ENCODE measurements at places on chromosomes 13 and 19.

DNA sequence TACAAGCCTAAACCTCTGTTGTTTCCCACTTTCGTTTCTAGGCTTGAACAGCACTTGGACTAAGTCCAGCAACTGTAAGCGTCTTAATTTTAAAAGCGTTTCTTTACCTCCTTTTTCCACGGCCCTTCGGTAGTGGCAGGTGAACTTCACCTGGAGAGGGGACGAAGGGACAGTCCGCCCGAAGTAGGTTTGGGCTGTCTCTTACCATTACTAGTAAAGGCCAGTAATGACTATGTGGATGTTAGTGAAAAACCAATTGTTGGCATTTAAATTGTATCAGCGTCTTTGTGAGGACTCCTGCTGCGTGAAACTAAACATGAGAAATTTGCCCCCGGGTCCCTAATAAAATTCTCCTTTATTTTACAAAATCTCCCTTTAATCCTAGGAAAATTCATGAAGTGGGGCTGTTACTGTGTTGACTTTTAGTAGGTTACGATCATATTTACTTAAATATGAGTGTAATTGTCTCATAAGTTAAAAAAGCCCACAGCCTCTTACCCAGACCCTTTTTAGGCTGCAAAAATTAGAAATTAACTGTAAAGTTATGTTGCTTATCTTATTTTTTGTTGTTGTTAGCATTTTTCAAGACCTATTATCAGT is 983 bp downstream of the ITM2B start:
- no peak for DNase-seq

DNA sequence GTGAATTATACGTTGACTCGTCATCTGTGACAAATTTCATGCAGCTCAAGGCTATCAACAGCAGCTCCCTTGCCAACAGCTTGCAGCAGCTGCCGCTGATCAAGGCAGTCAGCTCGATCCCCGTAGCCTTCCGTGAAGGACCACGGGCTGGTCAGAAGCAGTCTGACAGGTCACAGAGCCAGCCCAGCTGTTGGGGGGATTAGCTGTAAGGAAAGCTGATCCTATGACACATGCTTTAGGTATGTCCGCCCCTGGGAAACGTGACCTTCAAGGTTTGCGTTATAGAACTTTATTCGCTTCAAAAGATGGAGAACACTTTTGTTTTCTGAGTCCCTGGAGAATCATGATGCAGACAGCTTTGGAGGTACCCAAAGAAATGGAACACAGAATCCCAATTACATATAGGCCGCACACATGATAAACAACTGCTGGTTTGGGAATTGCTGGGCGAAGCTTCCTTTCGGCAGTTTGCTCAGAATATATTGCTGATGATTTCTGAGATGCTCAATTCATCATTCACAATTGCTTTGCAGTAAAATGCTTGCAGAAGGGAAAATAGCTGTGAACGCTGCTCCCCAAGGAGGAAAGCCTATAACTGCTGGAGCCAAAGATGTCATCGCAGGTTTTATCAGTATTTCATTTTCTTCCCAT is 62.6 kb upstream of the USP29 start:
- no peak for DNase-seq

- DNase-seq, result peak; percentile 24
Observed at GRCh38 chr13:20475927-20476691, 49.5 kb downstream of the CRYL1 start.

DNA sequence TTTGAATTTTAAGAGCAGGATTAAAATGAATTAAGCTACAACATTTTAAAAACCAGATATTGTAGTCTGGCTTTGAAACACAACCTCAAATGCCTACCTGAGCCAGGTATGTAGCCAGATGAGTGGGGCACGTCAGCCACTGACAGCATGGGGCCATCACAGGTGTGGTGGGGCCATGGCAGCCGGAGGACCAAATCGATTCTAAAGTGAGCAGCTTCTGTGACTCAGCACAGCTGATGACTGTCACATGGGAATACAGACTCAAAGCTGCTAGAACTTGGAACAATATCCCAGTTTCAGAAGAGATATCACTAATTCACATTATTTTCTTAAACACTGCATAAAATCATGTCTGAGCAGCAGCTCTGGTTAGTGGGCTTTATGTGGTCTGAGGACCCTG is 52.8 kb downstream of the SERP2 start:
- DNase-seq, result no peak

DNA sequence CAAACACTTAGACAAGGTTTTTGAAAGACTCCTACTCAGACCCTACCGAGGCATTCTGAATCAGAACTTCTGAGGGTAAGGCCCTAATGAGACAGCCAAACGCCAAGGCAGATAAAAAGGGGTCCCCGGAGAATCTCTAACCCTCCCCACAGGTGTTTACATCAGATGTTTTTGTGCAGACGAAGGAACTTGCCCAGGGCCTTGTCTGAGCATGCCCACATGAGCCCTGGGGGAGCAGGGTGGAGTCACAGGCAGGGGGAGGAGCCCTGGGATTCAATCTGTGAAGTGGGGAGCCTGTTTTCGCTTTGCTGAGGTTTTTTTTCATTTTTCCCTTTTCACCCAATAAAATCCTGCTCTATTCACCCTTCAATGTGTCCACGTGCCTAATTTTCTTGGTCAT is 61.6 kb upstream of the MED4 start:
- DNase-seq, result peak; percentile 51

DNA sequence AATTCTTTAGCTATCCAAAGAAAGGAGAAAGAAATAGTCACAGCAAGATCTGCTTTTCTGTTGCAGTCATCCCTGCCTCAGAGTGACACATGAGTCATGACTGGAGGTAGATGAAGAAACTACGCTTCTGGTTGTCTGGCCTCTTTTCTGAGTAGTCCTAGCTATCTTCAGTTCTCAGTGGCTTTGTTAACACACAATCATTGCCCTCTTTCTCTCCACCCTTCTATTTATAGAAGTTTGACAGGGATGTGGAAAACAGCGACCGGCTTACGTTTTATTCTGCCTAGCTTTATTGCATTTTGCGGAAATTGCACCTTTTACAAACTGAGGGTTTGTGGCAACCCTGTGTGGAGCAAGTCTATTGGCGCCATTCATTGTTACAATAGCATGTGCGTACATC is 26.7 kb downstream of the SPATA13 start:
- DNase-seq, result no peak

- no peak for DNase-seq
Observed at GRCh38 chr19:7018828-7019227, 2.4 kb downstream of the MBD3L2B start.

DNA sequence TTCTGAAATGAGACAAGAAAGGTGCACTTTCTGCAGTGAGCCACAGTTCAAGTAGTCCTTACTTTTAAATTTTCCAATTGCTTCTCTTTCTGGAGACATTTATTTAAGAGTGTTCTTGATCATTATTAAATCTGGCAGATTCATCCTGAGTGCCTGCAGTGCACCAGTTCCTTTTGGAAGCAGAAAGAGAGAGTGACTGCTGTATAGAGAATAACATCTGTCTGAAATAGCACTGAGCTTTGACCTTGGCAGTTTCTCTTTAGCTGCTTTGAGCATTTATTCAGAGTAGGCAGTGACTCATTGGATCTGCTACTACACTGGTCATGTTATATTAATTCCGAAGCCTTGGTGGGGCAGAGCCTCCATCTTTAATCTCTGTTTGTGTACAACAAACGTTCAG is 1373.7 kb downstream of the PCDH9 start:
- no peak for DNase-seq

DNA sequence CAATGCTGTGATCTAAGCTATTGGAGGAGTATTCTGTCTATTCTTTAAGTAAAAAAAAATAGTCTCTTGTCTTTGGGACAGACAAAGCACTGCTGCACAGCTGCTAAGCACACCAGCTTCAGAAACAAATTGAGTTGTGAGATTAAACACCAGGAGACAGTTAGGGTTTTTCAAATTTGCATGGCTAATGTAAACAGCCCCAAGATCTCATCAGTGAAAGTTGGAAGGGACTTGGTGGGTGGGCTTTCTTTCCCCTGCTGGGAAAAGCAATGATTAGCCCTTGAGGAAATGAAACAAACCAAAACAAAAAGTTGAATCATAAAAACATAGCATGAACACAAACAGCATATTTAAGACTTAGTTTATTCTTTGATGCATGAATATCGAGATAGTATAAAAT is 143.6 kb upstream of the SLITRK1 start:
- DNase-seq, result no peak

- no peak for DNase-seq
Observed at GRCh38 chr13:78836238-78836784, 177.4 kb upstream of the OBI1 start.

GRCh38 chr13:21075379-21076249 is 14.2 kb upstream of the LATS2 start:
- no peak for DNase-seq

DNA sequence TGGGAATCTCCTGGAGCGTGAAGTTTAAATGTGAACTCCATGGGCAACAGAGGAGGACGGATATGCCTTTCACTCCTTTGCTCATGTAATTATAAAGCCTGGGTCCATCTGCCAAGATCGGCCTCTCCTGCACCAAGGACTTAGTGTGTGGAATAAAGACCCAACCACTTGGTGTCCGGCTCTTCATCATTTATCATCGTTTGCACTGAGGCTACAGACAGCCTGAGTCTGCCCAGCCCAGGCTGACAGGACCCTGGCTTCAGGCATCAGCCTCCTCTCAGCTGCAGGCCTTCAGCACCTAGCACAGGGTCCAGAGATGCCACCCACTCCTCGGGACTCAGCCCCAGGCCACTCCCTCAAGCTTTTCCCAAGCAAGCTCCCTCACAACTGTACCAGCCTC is 206.8 kb upstream of the IPO5 start:
- no peak for DNase-seq

DNA sequence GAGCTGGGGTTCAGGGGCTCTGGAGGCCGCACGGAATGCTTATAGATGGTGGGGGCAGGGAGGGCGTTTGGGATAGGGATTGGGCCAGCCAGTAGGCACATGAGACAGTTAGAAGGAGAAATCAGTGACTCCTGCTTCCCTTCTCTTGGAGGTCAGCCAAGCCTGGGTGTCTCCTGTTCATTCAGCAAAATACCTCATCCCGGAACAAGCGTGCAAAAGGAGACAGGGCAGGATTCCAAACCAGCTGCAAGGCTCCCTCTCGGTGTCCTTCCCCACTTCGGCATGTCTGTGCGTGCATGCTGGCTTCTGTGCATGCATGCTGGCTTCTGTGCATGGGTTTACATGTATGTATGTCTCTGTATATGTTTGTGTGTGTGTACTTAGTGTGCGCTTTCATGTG is 37.3 kb upstream of the PEPD start:
- no peak for DNase-seq

- DNase-seq, result no peak
Observed at GRCh38 chr13:96090240-96091101, 564 bp downstream of the HS6ST3 start.

GRCh38 chr13:73772449-73773167 is 361.6 kb downstream of the KLF12 start:
- no peak for DNase-seq

GRCh38 chr19:46393456-46394401 is 19.6 kb downstream of the CCDC8 start:
- no peak for DNase-seq

DNA sequence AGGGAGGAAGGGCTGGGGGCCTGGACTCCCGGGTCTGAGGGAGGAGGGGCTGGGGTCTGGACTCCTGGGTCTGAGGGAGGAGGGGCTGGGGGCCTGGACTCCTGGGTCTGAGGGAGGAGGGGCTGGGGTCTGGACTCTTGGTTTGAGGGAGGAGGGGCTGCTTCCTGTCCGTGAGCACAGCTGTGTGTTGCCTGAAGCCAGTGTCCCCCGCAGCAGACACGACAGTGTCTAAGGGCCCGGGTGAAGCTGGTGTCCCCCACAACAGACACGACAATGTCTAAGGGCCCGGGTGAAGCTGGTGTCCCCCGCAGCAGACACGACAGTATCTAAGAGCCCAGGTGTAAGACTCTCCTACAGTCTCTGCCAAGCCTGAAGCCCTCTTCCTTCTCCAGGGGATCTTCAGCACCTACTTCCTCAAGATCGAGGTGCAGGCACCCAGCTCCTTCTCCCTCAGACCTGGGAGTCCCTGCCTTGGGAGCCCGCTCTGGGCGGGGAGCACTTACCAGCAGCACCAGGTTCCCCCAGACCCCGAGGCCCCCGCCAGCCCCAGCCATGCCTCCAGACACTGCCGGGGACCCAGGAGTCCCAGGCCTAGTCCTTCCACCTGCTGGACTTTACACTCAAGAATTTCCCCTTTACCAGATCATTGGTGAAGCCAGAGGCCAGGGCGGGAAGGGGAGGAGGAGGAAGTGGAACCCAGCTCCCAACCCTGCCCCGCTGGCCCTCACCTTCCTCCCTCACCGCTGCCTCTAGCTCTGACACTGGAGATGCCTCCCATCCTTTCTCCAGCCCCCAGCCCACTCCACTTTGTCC is at the start of gene PTPRH:
Gene PTPRH (minus strand): TSS at position 622 of the 813 bp plus-strand sequence. CDS start 68 bp downstream, at position 554.
- DNase-seq, result no peak

GRCh38 chr19:41328157-41328841 is 18.3 kb downstream of the CCDC97 start:
- DNase-seq, result no peak

GRCh38 chr19:5293612-5294378 is 46.8 kb downstream of the PTPRS start:
- DNase-seq, result no peak

GRCh38 chr13:30907121-30907861 is 1.2 kb downstream of the MEDAG start:
- no peak for DNase-seq

DNA sequence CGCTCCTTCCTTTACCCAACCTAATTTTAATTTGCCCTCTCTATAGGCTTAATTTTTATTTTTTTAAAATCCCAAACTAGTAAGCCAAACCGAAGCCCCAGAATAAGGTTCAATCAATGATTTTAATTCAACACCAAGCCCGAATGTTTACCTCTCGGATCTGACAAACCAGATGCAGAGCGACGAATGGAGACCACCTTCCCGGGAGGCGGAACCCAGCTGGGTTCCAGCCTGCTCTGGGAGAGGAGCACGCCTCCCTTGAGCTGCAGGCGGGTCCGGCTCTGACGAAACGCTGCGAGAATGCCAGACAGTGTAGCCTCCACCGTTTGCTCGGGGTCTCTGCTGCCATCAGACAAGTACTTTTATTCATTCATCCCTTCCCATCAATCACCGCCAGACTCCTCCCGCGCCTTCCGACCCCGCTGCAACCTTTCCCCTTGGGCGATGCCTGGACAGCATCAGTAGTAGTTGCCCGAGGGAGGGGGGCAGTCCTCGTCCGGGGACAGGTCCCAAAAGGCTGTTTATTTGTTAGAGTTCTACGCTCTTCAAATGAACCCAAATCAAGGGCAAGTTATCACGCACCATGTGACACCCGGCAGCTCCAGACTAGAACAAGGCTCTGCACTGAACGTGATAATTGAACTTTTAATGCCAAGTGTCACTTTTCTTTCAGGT is 752 bp upstream of the EDNRB start:
- DNase-seq, result no peak

GRCh38 chr13:109412283-109412901 is 374.0 kb downstream of the IRS2 start:
- no peak for DNase-seq

GRCh38 chr19:31100981-31101380 is 248.3 kb downstream of the TSHZ3 start:
- no peak for DNase-seq

Measured in stimulated activated CD4-positive, alpha-beta T cell treated with anti-CD3 and anti-CD28 coated beads, Interleukin-1b, Interleukin-23, amount 100 ng/mL, for 1 hour (primary cell).